Renal cortical epithelial cell (primary cell): ENCODE measurements at places on chromosomes 12 and 14. TPM values are rescaled to one million over a fixed set of nuclear protein-coding genes. Genes with fewer than 3 reads are reported as not detected.
A peak's percentile ranks its signal among the peaks of the same experiment; 100 is the strongest.

GRCh38 chr12:116609319-116610114, 50.3 kb downstream of the MAP1LC3B2 start:
- DNase-seq, result no peak

GRCh38 chr12:68976395-68976841, 43.4 kb upstream of the CPM start:
- peak; percentile 98 for DNase-seq

Gene EIF5
- 117 and 173 TPM in 2 replicates for total RNA-seq

DNA sequence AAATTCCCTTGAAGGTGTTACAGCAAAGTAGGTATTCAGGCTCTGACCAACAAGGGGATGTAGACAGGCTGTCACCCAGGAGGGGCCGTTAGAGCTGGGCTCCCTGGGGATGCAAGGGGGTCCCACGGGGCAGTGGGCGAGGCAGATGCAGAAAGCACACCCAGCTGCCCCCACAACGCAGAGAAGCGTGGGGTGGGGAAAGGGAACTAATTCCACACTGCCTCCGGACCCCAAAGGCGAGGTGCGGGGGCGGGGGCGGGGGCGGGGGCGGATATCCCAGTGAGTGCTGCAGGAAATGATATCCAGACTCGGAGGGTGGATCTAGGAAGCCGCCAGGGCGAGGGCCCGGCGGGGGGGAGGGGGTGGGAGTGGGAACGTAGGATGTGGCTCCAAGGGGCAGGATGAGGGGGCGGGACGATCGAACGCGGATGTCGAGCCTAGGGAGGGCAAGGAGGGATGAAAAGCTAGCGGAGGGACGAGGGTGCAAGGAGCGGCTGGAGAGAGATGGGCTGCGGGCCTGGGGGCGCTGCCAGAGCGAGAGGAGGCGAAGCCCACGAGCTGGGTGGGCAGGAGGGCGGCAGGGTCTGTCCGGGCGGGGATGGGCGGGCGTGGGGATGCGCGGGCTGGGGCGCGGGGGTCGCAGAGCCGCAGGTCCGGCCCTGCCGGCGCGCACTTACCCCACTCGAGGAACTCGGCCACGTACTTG, 874 bp downstream of the CDC42BPB start:
- no peak for DNase-seq

DNA sequence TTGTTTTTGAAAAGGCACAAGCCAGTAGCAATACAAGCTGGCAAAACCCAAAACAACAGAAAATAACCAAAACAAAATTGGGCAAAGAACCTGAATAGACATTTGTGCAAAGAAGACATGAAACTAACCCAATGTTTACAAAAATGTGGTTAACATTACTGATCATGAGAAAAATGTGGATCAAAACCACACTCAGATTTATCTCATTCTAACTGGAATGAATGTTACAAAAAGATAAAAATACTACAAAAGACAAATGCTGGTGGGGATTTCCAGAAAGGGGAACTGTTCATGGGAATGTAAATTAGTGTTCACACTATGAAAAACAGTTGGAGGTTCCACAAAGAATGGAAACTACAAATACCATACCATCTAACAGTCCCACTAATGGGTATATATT, 26.6 kb downstream of the ASCL4 start:
- DNase-seq, result no peak

Gene FSCB
- total RNA-seq, result 0.10 TPM in 1 of 2 replicates, not detected in the other

Gene RERG
- total RNA-seq, result 4.1 TPM in 1 of 2 replicates, not detected in the other

DNA sequence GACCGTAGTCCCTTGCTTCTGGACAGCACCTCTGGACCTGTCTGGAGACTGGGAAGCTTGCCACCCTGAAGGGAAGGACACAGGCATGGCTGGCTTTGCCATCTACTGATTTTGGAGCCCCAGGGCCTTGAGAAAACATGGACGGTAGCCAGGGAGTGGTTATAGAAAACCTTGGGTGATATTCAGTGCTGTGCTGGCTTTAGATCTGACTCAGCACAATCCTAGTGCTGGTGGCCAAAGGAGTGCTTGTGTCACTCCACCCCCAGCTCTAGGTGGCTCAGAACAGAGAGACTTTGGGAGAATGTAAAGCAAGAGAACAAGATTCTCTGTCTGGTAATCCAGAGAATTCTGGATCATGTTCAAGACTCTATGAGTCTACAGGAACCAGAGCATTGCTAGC, 214.5 kb upstream of the IGF1 start:
- DNase-seq, result no peak

Gene LALBA
- not detected in 2 replicates for total RNA-seq

DNA sequence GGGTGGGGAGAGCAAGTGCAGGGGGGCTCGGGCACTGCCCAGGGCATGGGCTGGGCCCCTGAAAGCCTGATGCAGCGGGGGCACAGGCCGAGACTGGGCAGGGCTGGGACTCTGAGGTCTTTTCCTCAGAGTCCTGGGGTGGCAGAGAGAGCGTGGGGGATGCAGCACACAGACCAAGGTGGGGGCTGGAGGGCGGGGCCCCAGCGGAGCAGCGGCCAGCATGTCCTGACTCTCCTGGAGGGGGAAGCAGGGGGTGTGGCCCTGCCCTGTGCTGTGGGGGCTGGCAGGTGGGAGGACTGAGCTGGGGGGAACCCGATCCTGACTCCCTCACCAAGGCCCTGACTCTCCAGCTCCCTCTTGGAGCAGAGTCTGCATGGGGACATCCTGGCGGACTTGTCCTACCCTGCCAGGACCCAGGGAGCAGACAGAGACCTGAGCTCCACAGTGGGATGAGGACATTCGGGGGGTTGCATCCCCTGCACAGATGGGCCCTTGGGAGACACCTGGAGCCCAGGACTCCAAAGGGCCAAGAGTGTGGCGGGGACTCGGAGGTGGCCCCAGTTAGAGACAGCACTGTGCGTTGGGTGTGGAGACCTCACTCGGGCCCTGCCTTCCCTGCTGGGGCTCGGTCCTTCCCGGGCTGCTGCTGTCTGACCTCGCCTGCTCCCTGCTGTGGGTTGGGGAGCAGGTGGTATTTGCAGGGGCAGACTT, 326.1 kb downstream of the TMEM121 start:
- DNase-seq, result no peak

Gene INHBC
- not detected in 2 replicates for total RNA-seq

Gene TAS2R43
- total RNA-seq, result 0.52 TPM in 1 of 2 replicates, not detected in the other

DNA sequence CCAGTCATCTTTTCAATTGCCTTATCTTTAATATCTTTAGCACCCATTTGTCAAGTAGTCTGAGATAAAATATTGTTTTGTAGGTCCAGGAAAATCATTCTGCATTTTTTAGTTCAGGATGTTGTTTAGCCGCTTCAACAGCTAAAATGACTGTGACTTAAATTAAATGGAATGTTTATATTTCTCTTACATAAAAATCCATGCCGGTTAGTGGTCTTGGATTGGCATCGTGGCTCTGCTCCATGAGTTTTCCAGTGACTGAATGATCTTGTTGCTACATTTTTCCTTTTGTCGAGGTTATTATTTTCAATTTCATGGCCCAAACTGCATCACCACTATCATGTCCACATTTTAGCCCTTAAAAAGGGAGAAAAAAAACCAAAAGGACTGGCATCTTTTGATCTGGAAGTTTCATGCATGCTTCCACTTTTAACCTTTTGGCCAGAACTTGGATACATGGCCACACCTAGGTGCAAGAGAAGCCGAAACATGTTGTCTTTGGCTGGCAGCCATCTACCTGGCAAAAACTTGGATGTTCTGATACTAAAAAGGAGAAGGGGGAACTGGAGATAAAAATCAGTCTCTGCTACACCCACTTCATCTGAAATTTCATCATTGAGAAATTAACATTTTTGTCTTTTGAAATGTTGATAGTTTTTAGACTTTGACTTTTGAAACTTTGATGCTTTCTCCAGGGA, 142.4 kb downstream of the OTOGL start:
- DNase-seq, result no peak

GRCh38 chr14:81436296-81437138, 36.4 kb upstream of the STON2 start:
- DNase-seq, result peak; percentile 35

DNA sequence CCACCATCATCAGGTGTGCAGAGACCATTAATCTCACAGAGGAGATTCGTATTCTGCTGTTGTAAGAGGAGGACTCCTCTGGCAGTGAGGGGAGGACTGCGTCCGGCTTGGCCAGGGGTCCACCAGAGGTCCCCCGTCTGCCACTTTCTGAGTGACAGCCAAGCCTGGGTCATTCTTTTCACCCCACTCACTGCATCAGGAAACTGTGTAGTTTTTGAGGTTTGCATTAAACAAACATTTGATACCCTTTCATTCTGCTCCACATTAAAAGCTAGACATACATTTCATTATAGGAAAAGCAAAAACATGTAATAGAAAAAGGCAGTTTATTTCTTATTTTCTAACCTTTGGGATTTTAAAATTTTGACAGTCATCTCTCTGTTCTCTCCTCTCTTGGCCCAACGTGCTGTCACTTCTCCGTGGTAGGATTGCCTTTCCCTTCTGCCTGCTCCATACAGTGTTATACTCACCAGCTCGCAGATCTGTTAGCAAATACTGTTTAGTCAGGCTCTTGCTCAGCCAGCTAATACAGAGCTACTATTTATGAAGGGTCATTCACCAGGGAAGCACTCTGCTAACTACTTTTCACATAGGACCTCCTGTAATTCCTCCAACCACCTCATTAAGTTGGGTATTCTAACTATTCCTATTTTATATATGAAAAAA, 99.3 kb downstream of the PELI2 start:
- DNase-seq, result peak; percentile 32

Gene RPGRIP1
- 0.05 TPM in 1 of 2 replicates, not detected in the other for total RNA-seq

- DNase-seq, result no peak
Observed at GRCh38 chr14:23413681-23414080, 5.6 kb upstream of the MYH6 start.

DNA sequence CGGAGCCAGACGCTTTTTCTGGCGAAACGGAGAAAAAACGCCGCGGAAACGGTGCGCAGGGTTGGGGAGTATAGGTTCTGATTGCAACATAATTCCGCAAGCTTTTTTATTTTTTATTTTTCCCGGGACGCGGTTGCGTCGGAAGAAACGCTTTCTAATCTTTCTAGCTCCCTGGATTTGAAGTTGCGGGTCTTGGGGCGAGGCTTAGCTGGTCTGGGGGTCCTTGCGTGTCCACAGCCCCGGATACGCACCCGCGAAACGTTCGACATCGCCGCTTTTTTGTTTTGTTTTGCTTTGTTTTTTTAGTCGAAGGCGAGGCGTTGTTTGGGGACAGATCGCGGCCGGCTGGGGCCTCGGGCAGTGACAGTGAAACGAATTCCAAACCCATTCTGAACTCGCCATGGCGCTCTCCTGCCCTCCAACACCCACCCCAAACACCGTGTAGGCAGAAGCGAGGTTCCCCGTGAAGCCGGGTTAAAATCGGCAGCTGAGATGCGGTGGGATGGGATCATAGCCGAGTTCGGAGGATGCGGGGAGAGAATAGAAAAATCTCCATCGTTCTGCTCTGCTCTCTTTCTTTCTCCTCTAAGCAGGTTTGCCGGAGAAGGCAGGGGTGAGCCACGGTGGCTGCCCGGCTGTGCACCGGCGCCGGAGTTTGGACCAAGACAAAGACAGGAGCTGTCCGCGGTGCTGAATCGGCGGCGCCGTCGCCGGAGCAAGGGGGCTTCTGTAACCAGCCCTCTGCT, 8.1 kb upstream of the LHX5 start:
- DNase-seq, result no peak

- no peak for DNase-seq
Observed at GRCh38 chr12:101927999-101928398, 50.6 kb downstream of the DRAM1 start.

Gene CD27
- total RNA-seq, result not detected in 2 replicates

Gene DDX47
- total RNA-seq, result 102 and 135 TPM in 2 replicates

- DNase-seq, result no peak
Observed at GRCh38 chr12:27246774-27247173, 2.7 kb downstream of the STK38L start.

- DNase-seq, result no peak
Observed at GRCh38 chr12:89041078-89041477, 311.2 kb downstream of the DUSP6 start.

- peak; percentile 51 for DNase-seq
Observed at GRCh38 chr12:56634242-56634836, 4.2 kb upstream of the BAZ2A start.

- DNase-seq, result no peak
Observed at GRCh38 chr12:121770813-121771625, 22.5 kb downstream of the RHOF start.

Gene TCHP
- 3.6 and 13.3 TPM in 2 replicates for total RNA-seq

Gene SERPINA10
- not detected in 2 replicates for total RNA-seq

Gene TSPAN19
- 0.15 TPM in 1 of 2 replicates, not detected in the other for total RNA-seq

GRCh38 chr14:87877877-87878276, 115.1 kb downstream of the GALC start:
- no peak for DNase-seq

DNA sequence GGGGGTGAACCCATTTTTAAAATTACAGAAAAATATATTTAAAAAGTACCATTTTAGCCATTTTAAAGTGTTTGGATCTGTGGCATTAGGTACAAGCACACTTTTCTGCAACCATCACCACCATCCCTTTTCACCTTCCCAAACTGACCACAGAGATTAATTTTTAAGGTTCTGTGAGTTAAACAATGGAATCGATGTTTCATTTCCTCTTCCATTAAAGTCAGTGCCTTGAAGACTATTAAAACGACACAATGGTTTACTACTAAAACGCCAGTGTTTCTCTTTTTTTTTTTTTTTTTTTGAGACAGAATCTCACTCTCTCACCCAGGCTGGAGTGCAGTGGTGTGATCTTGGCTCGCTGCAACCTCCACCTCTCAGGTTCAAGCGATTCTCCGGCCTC, 78.1 kb upstream of the GPR68 start:
- no peak for DNase-seq

- peak; percentile 53 for DNase-seq
Observed at GRCh38 chr14:93207468-93208308, 632 bp downstream of the UBR7 start.

Gene CHST11
- total RNA-seq, result 14.9 and 20.6 TPM in 2 replicates

DNA sequence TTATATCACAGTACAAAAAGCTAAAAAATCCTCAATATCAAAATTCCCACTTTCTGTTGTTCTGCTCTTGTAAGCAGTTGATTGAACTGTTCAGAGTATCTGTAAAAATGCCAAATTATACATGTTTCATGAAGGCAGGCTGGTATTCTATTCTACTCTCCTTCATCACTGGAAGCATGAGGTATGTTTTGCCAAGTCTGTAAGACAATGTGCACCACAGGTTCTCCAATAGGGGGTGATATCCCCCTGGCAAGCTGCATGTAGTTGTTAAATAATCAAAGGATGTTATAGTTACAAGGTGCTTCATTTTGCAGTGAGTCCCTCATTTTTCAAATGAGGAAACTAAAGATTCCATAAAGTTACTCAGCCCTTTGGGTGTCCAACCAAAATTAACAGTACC, 15.1 kb upstream of the NEK9 start:
- peak; percentile 65 for DNase-seq

- DNase-seq, result no peak
Observed at GRCh38 chr12:102759466-102759865, 157.6 kb downstream of the PAH start.

GRCh38 chr14:86858591-86858990, 1134.4 kb downstream of the GALC start:
- peak; percentile 91 for DNase-seq

GRCh38 chr14:75548544-75548943, 26.3 kb downstream of the BATF start:
- no peak for DNase-seq

Gene HRK
- 0.05 TPM in 1 of 2 replicates, not detected in the other for total RNA-seq

DNA sequence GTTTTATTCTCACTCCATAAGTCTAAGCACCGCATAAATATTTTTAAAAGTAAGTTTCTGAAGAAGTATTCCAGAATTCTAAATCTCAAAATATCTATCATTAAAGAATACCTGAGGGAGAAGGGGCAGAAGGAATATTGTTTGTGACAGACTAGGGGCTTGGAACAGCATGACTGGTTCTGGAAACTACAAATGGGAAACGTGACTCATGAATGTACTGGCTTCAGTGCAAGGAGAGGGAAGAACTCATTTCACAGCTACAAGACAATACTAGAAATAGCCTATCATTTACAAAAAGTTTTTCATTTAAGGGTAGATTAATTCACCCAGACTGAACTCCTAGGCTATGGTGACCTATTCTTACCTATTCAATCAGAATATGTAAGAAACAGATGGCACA, 121.3 kb downstream of the SLC25A21 start:
- DNase-seq, result no peak
